NT2/D1 (cell line): ENCODE measurements at places on chromosomes 12 and 14.

GRCh38 chr14:49975276-49975675 lies 82.4 kb downstream of the ARF6 start:
- DNase-seq = no peak

DNA sequence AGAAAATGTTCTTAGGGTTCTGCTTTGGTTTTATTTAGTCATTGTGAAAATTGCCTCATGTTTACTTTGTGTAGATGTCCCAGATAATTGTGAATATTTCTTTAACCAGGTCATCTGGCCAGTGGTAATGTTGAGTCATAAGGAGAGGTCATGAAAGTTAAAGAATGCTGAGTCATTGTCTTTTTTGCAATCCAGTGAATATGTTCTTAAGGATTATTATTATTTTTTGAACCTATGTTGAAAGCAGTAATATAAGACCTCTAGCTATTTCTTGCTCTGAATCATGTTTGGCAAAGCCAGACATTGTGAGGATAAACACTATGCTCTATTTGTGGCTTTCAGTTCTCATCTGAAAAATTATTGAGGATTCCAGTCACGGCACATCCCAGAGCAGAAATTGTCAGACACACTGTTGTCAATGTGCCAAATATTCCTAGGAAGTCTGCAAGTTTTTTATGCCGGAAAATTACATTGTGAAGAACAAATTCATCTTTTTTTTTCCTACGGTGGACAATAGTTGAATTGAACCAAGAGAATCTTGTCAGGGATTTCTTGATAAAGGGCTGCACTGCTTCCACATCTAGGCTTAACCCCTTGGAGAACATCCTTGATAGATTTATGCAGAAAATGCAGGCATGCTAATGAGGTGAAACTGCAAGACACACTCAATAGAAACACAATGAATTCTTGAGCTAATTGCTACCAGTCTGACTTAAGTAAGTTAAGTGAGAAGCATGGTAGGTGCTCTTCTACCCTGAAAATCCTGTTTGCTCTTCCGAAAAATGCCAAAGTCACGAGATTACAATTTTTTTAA lies 369.6 kb downstream of the ATP23 start:
- DNase-seq = no peak

DNA sequence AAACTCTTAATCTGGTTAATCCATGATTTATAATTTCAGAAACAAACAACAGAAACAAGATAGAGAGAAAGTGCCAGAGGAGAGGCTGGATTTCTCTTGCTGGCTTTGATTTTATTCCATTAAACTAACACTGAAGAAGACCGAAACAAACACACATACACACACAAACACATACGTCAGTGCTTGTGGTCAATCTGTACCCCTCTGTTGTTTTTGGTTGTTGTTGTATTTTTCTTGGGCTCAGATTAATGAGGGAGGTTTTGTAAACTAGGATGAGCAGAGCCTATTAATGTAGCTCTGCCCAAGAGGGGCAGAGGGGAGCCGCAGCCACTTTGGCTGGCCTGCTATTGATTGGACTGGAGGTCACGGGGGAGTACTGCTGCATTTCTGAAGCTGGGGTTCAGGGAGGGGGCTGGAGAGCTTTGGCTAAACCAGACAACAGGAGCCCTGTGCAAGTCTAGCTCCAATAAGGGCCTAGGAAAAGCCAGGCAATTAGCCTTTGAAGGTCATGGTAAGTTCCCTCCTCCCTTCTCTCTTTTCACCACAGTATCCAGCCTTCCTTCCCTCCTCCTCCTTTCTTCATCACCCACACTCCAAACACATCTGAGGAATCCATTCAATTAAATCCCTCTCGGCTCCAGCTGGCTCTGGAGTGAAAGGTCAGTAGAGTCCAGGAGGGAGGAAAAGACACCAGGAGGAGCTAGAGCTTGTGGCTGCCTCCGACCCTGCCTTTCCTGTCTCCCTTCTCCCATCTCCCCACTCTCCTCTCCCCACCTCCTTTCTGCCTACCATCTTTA lies 344.1 kb upstream of the LMO3 start:
- peak; percentile 36 for DNase-seq

GRCh38 chr12:31321186-31321896 lies 4.6 kb downstream of the SINHCAF start:
- no peak for DNase-seq

DNA sequence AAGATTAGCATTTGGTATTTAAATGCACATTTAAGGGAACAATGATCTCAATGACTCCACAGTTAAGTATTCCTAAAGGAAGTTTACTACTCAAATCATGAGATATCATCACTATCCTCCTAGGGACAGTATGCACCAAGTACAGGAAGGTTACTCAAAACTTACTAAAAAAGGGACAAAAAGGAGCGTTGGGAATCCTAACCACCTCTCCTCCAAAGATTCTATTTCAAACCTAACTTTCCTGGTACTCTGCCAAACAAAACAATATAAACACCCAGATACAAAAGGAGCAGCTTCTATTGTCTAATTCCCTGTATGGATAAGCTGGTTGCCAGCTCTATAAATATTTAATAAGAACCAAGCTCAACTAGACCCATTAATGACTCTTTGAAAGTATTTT lies 377.7 kb downstream of the NUAK1 start:
- DNase-seq = no peak

- no peak for DNase-seq
Measured at GRCh38 chr12:130973109-130973508, 19.4 kb downstream of the ADGRD1 start.

- DNase-seq = no peak
Measured at GRCh38 chr12:597926-598568, 65.2 kb downstream of the NINJ2 start.

GRCh38 chr12:77894556-77894955 lies 63.9 kb downstream of the NAV3 start:
- DNase-seq = no peak

- DNase-seq = no peak
Measured at GRCh38 chr12:114319422-114319821, 86.5 kb downstream of the TBX5 start.

GRCh38 chr12:11150832-11151231 lies 16.4 kb upstream of the TAS2R30 start:
- DNase-seq = no peak

DNA sequence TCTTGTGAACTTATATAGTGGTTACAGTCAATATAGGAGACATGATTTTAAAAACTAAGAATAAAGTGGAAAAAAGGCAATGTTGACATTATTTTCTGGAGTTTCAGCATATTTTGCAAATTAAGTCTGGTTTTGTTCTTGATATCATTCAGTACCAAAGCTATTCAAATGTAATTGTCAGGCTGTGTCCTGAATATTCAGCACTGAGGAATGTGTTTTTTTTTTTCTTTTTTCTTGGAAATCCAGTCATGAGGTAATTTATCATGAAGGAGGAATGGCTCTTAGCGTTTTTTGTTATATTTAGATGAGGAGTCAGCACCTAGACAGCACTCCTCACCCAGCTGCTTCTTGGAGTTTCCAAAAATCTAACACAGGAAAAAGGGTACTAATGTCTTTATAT lies 225.5 kb downstream of the CCDC91 start:
- peak; percentile 38 for DNase-seq

- no peak for DNase-seq
Measured at GRCh38 chr12:77817276-77817675, 13.4 kb upstream of the NAV3 start.

DNA sequence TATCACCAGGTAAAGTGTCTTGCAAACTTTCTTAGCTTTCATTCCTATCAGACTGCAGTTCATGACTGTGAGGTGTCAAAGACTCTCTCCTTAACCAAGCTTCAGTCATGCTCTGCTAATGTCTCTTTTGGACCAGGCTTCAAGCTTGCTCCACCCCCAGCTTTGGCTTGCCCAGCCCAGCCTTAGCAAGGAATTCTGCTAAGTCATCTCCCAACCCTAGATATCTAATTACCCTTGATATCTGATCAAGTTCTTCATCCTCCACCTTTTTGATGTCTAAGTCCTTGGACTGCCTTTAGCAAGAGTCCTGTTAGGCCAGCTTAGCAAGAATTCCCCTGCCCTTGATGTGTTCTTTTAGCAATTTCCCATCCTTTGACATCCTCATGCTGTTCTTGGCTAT lies 108.9 kb upstream of the FGD4 start:
- DNase-seq = no peak

DNA sequence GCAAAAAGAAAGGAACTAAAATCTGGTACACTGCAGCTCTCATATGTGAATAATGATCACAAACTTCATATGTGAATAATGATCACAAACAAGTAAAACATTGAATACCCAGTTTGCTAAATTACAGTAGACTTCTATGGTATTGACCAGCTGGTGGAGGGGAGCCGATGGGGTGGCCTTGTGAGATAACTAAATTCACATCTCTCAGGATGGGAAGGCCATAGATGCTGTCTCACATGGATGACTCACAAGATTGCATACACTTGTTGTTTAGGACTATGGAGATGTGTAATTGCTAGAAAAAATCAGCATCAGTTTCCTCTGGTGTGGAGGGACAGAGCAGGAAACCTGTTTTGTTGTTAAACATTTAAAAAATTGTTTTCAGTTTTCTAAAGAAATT lies 49.2 kb downstream of the ACACB start:
- DNase-seq = no peak

GRCh38 chr12:95522692-95523091 lies 28.6 kb downstream of the USP44 start:
- peak; percentile 35 for DNase-seq

GRCh38 chr12:88390811-88391210 lies 189.5 kb downstream of the KITLG start:
- no peak for DNase-seq

DNA sequence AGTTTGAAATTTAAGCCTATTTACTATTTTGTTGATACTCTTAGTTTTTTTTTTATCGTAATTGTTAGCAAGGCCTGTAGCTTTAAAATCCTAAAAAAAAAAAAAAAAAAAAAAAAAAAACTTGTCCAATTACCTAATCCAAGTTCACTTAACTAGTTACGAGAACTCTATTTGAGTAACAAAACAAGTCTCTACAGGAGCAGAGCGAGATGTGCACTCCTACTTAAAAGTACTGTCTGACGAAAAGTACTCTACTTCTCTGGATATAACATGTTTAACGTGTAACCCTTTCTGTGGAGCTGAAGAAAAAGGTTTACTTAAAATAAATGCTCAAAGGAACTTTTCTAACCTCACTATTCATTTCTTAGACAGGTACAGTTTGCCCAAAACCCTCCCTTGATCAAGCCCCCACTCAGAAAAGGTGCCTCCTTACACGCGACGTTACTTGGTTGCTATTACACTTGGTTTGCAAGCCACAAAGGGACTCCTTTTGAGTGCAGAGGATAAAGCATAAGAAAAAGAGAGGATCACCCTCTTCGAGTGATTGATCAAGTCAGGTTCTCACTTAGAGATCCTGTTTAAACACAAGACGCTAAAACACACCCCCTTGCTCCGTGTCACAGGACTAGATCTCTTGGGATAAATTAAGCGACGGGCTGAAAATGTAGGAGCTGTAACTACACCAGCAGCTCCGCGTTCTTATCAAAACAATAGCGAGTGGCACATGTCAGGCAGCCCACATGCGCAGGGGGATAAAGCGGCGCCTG lies 2.2 kb downstream of the BAZ1A start:
- DNase-seq = no peak

GRCh38 chr14:89661392-89661791 lies 244.4 kb upstream of the FOXN3 start:
- DNase-seq = no peak

GRCh38 chr12:121277374-121277759 lies 19.1 kb downstream of the CAMKK2 start:
- no peak for DNase-seq

GRCh38 chr14:69270795-69271708 lies 11.1 kb downstream of the GALNT16 start:
- DNase-seq = no peak

GRCh38 chr12:66637699-66638301 lies 41.1 kb downstream of the GRIP1 start:
- DNase-seq = no peak

DNA sequence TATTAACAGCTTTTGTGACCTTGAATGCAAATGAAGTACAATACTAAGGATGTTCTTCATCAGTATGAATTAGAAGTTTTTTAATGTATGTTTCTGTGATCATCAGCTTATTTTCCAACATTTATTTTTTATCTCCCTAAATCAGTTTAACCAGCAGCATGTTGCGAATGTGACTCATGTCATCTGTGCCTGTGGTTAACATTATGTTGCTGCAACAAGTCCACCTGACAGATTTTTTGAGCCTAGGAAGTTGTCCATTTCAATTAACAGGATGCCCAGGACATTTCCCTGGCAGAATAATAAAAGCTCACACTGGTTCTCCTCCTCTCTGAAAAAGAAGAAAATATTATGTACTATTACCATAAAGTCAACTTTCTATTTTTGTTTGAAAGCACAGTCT lies 155.5 kb downstream of the SYT1 start:
- DNase-seq = no peak

DNA sequence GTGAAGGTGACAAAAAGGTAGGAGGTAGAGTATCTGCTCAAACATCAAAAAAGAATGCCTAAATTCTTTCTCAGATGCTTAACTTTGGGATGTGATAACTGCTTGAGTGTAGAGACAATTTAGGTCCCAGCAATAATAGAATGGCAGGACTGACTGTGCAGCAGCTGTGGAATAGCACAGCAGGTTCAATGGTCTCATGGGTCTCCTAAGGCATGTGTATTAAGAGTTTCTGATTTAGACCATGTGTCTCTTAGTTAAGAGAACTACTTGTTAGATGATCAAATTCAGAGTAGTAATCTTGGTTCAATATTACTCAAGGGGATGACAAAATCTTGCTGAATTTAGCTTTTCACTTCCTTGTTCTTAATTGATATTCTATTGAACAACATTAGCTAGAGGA lies 72.0 kb downstream of the ALX1 start:
- DNase-seq = no peak

- peak; percentile 83 for DNase-seq
Measured at GRCh38 chr12:53213348-53213747, 6.3 kb upstream of the ITGB7 start.

- DNase-seq = no peak
Measured at GRCh38 chr12:57027805-57028153, 11.4 kb upstream of the TAC3 start.

GRCh38 chr12:42017051-42017450 lies 127.6 kb downstream of the GXYLT1 start:
- no peak for DNase-seq
